ENCODE measurements at places on chromosomes 2 and 18.

DNA sequence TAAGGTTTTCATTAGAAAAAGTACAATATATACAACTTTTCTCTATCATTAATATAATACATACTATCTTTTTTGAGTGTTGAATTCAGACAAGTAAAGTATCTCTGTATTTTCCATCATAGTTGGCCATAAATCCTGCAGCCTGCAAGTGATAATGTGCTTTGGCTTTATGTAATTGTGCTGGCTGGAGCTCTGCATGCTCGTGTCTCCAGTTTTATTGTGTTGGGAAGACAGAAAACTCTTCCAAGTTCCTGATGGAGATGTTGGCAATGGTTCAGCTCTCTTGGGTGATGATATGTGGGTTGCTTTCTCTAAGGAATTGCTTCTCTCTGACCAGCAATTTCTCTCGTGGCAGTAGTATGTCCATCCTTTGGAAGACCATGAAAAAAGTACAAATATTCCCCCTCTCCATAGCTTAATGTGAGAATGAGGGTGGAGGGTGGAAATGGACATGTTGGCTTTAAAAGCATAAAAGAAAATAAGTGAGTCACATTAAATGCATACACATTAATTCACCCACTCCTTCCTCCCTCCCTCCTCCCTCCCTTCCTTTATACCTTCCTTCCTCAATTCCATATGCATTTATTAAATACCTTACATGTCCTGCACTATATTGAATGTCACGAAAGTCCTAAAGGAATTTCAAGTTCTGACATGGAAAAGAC, 344.2 kb downstream of the MTX2 start:
- no peak for DNase-seq

DNA sequence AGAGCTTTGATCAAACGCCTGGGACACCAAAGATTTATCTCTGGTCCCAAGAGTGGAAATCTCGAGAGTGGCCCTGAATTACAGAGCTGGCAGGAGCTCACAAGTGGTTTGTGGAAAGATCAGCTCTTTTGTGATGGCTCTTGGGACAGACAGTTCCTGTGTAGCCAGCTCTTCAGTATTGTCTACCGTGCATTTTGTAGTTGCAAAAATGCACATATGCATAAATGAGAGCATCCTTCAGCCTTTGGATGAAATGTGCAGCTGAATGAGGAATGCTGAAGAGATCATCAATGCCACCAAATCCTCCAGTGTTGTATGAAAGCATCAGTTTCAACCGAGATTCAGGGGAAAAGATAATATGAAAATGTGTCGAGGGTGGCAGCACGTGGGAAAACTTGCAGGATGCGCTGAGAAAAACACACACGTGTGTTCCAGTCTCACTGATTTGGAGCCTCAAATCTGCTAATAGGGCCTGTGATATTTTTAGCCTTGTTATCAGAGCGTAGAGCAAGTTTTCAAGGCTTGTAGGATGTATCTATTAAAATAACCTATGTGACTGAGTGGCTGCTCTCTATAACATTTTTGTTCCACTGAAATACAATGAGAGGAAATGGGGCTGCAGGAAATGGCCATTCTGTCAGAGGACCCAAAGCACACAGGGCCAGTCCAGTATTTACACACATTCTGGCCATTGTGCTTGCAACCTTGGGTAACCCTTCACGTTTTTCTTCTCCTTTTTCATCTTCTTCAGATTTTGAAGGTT, 138.7 kb downstream of the PRKCE start:
- DNase-seq = no peak

DNA sequence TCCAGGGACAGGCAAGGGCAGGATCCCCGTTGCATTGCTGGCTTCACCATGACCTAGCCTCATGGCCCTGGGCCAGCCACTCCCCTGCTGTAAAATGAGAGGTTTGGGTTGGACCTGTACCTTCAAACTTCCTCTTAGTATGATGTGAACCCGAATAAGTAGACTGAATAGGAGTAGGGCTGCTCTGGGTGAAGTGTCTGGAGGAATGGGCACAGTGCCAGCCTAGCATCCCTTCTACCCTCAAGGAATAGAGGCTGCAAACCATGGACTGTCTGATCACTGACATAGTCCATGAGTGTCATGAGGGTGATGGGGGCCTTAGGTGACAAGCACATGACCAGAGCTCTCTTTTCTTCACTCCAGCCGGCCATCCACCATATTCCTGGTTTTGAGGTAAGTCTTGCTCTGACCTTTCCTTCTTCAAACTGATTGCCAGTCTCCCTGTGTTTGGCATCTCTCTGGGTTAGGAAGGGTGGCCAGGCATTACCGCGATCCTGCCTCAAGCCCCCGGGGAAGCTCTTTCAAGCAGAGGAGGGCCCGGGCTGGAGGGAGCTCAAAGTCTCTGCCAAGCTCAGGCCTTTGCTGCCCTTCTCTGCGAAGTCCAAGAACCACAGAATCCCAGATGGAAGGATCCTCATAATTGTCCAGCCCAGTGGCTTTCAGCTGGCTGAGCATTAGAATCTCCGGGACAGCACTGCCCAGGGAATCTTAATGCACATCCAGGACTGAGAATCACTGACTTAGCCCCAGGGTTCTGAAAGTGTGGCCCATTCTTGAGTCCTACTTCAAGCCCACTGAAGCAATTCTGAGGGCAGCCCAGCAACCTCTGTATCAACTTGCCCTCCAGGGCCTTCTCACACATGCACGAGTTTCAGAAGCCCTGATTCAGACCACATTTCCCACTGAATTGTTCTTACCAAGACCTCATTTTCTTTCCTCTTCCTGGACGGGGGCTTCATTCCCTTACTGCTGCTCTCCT, 148.1 kb downstream of the DYSF start:
- DNase-seq = no peak

- no peak for DNase-seq
Measured at GRCh38 chr2:82139979-82140611, 1835.5 kb upstream of the LRRTM1 start.

- no peak for DNase-seq
Measured at GRCh38 chr2:28842042-28842441, 28.1 kb downstream of the TRMT61B start.

DNA sequence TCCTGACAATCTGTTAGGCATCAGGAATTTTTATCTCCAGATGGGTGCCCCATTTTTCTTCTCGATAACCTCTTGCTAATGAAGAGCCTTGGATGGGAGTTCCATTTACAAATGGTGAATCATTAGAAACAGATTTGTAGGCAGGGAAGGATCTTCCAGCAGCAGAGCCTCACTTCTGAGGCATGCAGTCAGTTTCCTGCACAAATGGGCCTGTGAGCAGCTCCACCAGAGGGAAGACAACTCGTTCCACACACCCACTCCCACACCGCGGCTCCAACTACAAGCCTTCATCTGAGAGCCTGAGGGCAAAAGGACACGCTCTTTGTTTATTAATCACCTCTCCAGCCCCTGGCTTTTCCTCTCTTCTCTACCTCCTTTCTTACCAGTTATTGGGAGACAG, 108.5 kb downstream of the CTAGE1 start:
- DNase-seq = no peak

GRCh38 chr2:29480426-29480825, 365.2 kb downstream of the CLIP4 start:
- peak; percentile 22 for DNase-seq

- DNase-seq = no peak
Measured at GRCh38 chr2:130372833-130373807, 17.3 kb downstream of the PTPN18 start.

DNA sequence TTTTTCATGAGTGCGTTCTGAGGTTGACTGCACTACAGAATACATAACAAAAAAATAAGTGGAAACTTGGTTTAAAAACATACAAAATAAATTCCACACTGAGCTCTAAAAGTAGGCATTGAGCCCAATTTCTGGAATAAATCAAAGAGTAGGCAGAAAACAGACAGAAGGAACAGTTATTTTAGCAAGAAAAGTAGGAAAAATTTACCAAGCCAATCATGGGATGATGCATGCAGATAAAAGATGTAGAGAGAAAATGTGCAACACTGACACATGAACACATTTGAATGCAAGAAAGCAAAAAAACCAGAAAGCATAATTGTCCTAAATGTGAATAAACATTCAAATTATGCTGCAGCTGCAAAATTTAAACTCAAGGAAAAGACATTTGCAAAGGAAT, 308.3 kb downstream of the DLGAP1 start:
- DNase-seq = no peak

- no peak for DNase-seq
Measured at GRCh38 chr18:35128675-35129074, 87.5 kb downstream of the MAPRE2 start.

DNA sequence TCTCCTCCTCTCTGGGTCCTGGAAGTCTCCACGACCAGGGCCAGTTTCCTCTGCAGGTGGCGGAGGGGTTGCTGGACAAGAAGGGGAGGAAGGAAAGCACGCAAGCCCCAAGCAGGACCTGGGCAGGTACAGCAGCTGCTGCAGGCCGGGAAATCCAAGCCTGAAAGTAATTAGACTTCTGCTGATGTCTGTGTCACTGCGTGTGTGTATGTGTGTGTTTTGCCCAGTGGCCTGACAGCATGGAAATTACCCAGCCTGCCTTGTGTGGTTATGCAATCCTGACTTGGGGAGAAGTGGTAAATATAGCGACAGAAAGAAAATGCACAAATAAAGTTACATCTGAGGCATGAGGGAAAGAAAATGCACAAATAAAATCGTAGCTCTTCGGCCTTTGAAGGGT, 121.8 kb upstream of the ZBTB14 start:
- peak; percentile 42 for DNase-seq

GRCh38 chr2:179106676-179107428, 56.9 kb upstream of the CCDC141 start:
- DNase-seq = no peak

DNA sequence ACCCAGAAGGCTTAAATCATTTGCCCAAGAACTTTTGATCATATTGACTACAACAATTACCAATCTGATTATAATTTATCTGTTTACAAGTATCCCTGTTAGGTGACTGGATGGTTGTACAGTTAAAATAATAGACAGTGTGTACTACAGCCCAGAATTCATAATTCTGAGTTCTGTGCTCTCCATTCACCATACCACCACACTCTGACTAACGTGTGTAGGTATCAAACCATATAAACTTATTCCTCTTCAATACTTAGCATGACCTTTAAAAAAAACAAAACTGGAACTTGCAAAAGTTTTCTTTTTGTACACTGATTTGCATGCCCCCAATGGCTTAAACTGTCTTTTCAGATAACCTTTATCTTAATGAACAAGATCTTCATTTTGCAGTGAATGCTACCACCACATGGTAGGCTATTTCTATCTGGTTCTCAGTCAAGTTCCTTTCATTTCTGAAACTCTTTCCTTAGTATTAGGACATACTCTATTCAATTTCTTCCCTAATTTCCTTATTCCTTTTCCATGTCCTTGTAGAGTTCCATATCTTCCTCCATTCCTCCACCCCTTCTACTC, 50.9 kb downstream of the SOS1 start:
- DNase-seq = no peak

DNA sequence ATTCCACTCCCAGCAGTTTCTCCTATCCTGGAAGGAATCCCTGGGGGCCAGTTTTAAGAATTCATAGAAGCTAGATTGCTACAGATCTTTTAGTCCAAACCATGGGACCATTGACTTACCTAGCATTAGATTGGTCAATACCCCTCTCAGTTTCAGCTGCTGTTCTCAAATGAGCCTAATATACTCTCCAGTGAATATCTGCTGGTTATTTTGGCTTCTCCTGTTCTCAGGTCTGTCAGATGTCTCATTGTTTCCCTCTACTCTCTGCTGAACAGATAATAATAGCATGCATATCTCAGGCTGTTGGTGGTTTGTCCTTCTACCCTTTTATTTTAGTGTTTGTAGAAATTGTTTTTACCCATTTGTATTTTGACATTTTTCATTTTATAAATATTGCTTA, 99.5 kb downstream of the FHOD3 start:
- DNase-seq = no peak

DNA sequence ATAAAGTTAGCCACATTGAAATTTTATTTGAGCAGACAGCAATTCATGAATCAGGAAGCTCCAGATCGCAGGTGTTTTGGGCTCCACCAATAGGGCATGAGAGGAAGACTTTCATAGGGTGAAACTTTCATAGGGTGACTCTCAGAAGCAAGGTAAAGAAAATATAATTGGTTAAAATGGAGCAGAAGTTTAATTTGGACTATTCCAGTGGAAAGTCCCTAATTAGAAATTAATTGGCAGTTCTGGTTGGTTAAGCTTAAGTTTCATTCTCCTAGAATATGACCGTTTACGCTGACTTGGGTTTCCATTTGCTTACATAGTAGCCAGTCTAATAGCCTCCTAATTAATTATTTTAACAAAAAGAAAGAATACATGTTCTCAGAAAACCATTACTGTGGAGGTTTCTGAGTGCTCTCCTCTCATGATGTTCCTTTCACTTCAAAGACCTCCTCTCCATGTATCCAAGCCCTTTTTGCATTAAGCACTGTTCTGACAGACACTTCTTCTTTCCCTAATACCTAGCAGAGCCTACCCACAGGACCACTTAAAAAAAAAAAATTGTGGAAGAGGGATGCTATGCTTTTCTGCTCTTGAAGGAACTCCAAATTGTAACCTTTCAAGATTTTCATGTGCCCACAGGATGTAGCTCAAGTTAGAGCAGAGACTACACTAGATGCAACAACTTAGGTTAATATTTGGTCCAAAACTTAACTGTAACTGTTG, 99.1 kb downstream of the MREG start:
- no peak for DNase-seq

DNA sequence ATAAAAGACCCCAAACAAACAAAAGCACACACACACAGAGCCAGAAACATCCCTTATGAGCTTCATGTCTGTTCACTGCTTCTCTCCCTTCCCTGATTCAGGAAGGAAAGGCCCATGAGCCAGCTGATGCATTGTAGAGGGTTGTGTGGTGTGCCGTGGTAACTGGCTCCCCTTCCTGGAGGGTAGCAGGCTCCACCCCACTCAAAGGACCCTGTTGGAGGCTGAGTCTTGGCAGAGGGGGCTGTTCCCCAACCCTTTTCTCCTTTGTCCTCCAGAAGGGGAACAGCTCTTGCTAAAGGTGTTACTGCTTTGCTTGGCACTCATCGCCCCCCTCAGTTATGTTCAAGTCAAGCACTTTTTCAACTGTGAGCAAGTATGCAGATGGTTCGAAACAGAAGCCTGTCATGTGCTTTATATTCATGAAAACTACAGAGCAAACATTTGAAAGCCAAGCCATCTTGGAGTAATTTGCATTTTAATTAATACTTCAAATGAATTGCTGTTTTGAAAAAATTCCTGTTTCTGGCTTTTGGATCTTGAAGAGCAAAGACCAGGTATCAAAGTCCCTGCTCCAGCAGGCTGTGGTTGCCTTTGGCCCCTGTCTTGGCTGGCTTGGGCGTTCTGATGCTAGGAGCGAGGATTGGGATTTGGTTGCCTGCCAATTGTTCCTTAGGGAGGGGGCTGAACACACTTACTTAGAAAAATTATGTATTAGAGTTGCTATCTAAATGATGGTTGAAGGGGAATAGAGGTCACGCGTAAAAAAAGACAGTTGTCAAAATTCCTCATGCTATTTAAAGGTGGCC, 267.8 kb downstream of the TSN start:
- no peak for DNase-seq

GRCh38 chr2:196952936-196953335, 26.4 kb upstream of the PGAP1 start:
- DNase-seq = no peak

GRCh38 chr2:241039416-241039815, 41.0 kb downstream of the SNED1 start:
- DNase-seq = no peak
